Activated naive CD4-positive, alpha-beta T cell (primary cell): ENCODE measurements at places on chromosomes 12 and 14.

DNA sequence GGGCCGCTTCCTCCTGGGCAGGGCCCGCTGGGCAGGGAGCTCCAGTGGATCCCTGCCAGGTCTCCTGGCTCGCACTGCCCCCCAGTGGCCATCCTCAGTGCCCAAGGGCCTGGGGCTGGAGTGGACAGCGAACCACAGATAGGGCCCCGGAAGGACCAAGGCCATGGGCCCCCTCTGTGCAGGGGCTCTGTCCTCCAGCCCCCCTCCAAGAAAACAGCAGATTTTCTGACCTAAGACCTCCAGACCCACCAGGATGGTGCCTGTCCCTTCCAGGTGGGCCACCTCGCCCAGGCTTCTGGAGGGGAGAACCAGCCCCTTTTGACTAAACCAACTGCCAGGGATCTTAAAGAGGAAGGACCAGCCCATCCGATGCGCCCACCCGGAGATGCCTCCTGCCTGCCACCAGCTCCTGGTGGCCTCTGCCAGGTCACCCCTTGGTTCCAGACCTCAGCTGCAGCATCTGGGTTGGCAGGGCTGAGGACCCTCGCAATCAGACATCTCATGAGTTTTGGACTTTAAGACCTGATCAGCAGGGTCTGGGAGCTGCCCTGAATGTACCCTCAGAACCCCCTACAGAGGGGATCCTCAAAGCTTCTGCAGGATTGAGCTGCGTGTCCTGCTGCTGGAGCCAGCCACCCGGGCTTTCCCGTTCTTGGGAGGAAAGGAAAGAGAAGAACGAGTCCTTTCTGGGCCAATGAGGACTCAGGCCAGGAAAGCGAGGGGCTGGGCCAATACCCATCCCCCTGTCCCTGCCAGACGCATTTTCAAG lies 325.8 kb upstream of the DIO3 start:
- no peak for DNase-seq

DNA sequence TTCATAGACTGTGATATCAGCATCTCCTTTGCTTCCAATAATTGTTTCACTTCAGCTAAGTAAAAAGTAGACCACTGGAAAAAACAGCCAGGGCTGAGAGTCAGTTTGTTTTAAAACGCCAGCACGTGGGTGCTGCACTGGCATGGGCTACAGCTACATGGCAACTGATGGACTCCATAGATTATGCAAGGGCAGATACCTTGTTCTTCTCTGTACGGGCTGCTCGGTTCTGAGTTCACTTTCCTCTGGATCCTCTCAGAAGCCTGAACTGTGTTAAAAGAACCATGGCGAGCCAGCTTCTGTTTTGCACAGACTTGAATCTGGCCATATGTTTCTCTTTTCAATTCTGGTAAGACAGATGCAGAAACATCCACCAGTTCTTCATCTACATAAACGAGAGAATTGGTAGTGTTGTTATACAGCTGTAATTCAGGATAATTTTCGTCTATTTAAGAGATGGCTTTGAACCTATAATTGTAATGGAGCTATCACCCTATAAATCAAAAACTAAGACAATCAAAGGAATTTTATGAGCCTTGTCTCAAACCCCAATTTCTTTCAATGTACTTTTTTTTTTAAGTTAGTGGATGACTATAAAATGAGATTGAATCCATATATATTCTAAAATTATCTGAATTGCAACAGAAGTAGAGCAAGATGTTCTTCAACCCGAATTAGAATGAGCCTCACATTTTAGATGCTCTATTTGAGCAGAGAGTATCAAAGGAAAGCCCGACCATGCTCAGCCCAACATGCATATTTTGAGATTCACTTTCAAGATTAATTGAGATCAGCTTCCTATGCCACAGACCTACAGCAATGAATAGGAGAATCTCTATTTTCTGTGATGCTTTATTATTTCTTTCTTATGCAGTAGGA lies 31.5 kb downstream of the E2F7 start:
- DNase-seq, result no peak

- DNase-seq, result no peak
These were observed 90.4 kb downstream of the SLC24A4 start for GRCh38 chr14:92413379-92413778.

GRCh38 chr14:95113476-95113875 lies 43.9 kb downstream of the DICER1 start:
- no peak for DNase-seq

GRCh38 chr14:99773521-99774497 lies 19.4 kb upstream of the EML1 start:
- DNase-seq, result no peak

GRCh38 chr12:104788840-104789271 lies 169.2 kb downstream of the SLC41A2 start:
- DNase-seq, result no peak

GRCh38 chr12:3725388-3726115 lies 27.4 kb downstream of the CRACR2A start:
- DNase-seq, result no peak

- DNase-seq, result no peak
These were observed 258.0 kb upstream of the PLEKHG7 start for GRCh38 chr12:92444763-92445162.

- DNase-seq, result no peak
These were observed 791.5 kb upstream of the MGAT4C start for GRCh38 chr12:87047691-87048090.

GRCh38 chr14:96130854-96131253 lies 73.8 kb upstream of the BDKRB2 start:
- no peak for DNase-seq

DNA sequence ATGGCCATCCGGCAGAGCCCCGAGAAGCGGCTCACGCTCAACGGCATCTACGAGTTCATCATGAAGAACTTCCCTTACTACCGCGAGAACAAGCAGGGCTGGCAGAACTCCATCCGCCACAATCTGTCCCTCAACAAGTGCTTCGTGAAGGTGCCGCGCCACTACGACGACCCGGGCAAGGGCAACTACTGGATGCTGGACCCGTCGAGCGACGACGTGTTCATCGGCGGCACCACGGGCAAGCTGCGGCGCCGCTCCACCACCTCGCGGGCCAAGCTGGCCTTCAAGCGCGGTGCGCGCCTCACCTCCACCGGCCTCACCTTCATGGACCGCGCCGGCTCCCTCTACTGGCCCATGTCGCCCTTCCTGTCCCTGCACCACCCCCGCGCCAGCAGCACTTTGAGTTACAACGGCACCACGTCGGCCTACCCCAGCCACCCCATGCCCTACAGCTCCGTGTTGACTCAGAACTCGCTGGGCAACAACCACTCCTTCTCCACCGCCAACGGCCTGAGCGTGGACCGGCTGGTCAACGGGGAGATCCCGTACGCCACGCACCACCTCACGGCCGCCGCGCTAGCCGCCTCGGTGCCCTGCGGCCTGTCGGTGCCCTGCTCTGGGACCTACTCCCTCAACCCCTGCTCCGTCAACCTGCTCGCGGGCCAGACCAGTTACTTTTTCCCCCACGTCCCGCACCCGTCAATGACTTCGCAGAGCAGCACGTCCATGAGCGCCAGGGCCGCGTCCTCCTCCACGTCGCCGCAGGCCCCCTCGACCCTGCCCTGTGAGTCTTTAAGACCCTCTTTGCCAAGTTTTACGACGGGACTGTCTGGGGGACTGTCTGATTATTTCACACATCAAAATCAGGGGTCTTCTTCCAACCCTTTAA lies 1.5 kb downstream of the FOXG1 start:
- no peak for DNase-seq

GRCh38 chr12:115144425-115144824 lies 460.4 kb upstream of the TBX3 start:
- no peak for DNase-seq

GRCh38 chr12:95998611-95999286 lies 2.6 kb upstream of the HAL start:
- DNase-seq, result no peak

GRCh38 chr12:106601031-106601430 lies 18.2 kb downstream of the RFX4 start:
- DNase-seq, result no peak

DNA sequence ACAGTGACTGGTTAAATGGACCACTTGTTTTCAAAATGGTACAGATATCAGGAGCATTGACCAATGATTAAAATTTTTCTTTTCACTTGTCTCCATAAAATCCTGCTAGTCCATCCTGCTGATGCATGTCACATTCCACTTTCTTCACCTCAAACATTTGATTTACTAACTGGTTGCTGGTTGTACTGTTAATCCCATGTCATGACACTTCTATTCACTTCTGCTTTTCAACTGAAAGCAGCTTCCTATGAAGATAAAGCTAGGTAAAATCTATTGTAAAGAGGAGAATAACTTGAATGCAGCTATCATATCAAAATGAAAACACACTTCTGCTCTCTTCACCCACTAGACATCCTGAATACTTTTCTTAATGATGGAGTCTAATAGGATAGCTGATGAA lies 149.6 kb upstream of the OTX2 start:
- no peak for DNase-seq

DNA sequence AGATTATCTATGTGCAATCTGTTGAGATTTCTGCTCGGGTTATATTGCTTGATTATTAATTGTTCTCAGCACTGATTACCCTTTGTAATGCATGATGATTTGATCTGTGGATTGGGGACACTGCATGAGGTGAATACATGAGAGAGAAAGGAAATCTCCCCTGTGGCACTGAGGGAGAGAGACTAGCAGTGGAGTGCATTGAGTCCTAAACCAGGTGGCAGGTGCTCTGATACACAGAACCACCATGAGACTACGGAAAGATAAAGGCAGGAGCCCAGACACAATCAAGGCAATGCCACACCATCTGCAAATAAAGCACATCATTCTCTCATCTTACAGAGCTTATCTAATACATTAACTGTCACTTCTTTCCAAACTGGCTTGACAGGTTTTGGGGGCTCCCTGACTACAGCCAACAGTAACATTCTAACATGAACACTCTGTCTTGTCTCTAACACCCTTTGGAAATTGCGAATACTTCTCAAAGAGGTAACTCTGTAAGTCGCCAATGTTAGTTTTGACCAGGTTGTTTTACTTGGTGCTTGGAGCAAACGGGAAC lies 37.6 kb upstream of the TSPAN8 start:
- no peak for DNase-seq

- DNase-seq, result no peak
These were observed 1.1 kb downstream of the CNIH1 start for GRCh38 chr14:54440037-54440436.

DNA sequence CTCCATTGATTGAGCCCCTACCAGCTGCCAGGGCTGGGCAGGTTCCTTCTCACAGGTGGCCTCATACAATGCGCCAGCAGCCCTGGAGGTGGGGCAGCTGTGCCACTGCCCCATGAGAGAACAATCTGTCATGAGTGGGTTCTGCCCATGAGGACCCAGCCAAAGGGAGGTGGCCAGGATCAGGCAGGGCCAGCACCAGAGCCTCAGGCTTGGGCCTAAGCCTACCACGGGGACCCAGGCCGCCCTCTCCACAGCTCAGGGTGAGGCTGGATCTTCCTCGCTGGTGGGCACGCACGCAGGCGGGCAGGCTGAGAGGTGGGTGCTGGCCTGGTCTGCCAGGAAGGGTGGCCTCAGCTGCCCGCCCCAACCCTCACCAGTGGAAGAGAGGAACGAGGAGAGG lies 110.7 kb downstream of the KIF26A start:
- DNase-seq, result no peak

DNA sequence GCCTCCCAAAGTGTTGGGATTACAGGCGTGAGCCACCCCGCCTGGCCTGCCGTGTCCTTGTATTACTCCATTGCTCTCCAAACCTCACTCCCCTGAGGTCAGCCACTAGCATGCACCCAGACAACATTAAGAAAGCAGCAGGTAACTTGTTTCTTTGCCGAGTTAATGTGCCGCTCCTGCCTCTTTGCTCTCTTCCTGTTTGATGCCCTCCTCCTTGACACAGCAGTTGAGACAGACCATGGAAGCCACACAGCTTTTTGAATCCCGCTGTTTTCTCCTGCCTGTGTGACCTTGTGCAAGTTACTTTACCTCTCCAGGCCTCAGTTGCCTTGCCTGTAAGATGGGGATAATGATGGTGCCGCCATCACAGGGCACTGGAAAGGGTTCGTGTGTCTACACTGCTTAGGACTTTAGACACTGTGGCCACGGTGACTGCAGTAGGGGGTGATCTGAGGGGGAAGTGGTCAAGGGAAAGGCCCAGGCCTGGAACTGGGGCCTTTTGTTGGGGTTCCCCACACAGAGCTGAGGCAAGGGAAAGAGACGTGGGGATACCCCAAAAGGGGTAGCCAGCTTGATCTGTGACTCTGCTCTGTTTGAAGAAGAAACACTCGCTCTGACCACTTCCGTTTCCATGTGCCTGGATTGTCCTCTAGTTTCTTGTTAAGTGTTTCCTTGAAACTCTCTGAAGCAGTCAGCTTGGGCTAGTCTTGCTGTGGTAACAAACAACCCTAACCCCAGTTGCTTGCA lies 69.3 kb downstream of the RIN3 start:
- no peak for DNase-seq

DNA sequence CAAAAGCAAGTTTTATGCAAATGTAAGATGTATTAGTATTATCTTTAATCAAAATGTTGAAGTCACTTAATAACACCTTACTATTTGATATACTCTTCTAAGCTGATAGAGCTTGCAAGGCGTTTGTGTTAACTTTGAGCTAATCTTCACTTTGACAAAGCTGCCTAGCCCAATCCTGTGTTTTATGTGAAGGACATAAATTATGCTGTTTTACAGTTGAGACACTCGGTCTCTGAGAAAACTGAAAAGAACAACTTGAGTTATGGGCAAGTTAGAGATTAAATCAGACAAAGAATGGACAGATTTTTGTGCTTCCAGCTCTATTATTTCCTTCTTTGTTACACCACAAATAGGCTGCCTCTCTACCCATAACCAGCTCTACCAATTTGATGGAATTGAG lies 42.0 kb upstream of the DAAM1 start:
- no peak for DNase-seq

GRCh38 chr14:92846162-92846897 lies 52.2 kb downstream of the GOLGA5 start:
- DNase-seq, result no peak

- no peak for DNase-seq
These were observed 5.0 kb downstream of the HNRNPC start for GRCh38 chr14:21264025-21264801.

DNA sequence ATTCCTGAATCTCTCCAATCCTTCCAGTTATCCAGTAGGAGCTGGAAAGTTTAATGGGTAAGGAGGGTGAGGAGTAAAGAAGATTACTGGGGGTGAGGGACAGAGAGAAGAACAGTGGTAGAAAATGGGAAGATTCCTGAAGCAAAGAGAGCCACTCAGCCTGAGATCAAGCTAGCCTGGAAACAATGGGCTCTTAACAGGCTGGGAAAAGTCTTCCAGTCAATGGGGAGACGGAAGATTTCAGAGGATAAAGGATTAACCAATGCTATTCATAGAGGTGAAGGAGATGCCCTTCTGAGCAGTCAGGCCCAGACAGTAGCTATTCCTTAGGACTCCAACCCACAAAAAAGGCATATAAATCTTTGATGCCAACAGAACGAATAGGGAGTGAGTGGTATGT lies 14.8 kb downstream of the GDF11 start:
- DNase-seq, result no peak

- DNase-seq, result no peak
These were observed 7.9 kb upstream of the C1RL start for GRCh38 chr12:7116916-7117315.
